ENCODE measurements at places on chromosomes 11 and 22.

DNA sequence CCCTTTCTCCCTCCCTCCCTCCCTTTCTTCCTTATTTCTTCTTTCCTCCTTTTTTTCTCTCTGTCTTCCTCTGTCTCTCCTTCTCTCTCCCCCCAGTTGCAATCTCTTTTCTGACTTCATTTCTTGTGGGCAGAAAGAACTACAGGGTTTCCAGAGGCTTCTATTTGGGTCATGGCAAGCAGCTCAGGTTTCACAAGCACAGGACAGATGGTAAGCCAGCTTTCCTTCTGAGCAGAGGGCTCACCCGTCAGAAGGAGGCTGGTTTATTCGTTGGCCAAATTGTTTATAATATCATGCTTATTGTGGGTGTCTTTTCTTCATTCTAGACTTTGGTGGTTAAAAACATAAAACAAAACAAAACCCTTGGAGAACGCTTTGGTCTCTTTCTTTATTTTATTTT, 58.9 kb upstream of the CLMP start:
- no peak for DNase-seq

- DNase-seq = no peak
Measured at GRCh38 chr22:43537019-43537585, 125.3 kb downstream of the MPPED1 start.

GRCh38 chr22:48021991-48022401, 1259.5 kb downstream of the TBC1D22A start:
- no peak for DNase-seq

GRCh38 chr22:40813912-40814315, 5.2 kb downstream of the SLC25A17 start:
- no peak for DNase-seq
